COLO829 (cell line): ENCODE measurements at places on chromosomes 5 and 9.

GRCh38 chr9:131394464-131395156 lies 724 bp downstream of the PRRC2B start:
- DNase-seq = no peak

DNA sequence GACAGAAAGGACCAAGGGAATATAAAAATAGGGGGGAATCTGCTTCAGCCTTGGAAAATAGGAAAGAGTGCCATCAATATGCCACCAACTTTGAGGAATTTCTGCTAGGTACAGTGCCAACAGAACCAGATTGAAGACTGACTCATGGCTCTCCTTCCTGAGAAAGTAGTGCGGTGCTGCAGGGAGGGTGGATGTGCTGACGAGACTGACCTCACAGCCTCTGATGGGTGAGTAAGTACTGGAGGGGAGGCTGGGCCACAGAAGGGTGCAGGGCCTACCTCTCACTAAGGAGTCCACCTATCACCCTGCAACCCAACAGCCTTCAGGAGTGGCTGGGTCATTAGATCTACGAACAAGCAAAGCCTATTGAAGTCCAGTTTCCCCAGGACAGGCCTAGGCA lies 187.6 kb downstream of the GABBR2 start:
- no peak for DNase-seq

DNA sequence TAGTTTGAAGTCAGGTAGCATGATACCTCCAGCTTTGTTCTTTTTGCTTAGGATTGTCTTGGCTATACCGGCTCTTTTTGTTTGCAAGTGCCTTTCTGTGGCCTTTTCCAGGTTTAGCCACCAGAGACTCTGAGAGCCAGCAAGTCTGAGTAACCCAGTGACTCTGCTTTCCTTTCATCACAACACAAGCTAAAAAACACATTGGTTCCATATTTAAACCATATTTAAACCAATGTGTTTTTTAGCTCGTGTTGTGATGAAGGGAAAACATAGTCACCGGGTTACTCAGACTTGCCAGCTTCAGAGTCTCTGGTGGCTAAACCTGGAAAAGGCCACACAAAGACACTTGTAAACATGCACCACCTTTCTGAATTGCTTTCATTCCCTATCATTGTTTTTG lies 493.3 kb downstream of the NTRK2 start:
- no peak for DNase-seq

GRCh38 chr5:129593525-129593924 lies 133.4 kb downstream of the ADAMTS19 start:
- no peak for DNase-seq

- DNase-seq = no peak
These were observed 1.9 kb downstream of the MYOZ3 start for GRCh38 chr5:150662731-150663516.

DNA sequence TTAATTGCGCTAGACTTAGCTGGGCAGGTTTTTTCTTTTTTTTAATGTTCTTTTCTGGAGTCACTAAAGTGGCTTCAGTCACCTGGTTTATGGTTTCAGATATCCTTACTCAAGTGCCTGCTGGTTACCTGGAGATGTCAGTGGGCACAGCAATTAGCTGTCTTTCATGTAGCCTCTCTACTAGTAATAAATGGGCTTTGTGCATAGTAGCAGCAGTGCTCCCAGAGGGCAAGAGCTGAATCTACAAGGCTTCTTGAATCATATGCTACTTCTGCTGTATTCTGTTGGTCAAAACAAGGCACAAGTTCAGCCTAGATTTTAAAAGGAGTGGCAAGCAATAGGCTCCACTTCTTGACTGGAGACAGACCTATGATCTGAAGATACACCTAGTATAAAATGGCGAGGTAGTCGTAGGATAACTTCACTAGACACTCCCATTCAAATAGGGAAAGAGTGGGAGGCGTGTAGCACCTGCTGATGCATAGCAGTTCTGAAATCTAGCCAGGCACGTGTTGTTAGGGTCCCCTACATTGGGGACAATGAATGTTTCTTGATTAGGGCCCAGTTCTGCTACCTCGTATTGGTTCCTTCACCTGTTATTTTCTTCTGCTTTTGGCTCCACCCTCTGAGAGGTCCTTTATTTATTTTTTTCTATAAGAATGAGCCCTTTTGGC lies 7.0 kb downstream of the SCAMP1 start:
- no peak for DNase-seq

- DNase-seq = no peak
These were observed 496.2 kb downstream of the ARHGEF28 start for GRCh38 chr5:74122175-74122574.

GRCh38 chr5:122902263-122902662 lies 56.9 kb downstream of the SNX24 start:
- DNase-seq = no peak

GRCh38 chr5:92838253-92838652 lies 742.8 kb downstream of the NR2F1-AS1 start:
- DNase-seq = no peak

DNA sequence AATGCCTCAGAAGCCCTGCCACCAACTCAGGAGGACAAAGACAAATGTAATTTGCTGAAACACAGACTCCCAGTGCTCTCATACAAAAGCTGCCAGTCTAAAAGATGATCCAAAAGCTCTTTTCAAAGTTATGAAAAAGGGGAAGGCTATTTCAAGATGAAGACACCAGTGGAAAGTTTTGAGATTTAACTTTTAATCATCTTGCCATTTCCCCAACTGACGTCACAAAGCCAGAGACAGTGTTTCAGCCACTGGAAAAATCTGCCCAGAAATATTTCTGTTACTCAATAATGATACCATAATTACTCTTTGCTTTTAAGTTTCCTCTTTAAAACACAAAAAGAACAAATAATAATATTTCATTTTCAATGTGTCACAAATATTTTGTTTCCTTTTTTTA lies 20.9 kb downstream of the ENG start:
- DNase-seq = no peak

GRCh38 chr9:87651431-87651830 lies 74.5 kb upstream of the CTSL start:
- DNase-seq = no peak

- no peak for DNase-seq
These were observed 290.5 kb upstream of the TAS2R1 start for GRCh38 chr5:9920697-9921096.
